ENCODE measurements at places on chromosomes 12 and 14.

GRCh38 chr12:114735680-114736374 is 51.9 kb upstream of the TBX3 start:
- DNase-seq: no peak

DNA sequence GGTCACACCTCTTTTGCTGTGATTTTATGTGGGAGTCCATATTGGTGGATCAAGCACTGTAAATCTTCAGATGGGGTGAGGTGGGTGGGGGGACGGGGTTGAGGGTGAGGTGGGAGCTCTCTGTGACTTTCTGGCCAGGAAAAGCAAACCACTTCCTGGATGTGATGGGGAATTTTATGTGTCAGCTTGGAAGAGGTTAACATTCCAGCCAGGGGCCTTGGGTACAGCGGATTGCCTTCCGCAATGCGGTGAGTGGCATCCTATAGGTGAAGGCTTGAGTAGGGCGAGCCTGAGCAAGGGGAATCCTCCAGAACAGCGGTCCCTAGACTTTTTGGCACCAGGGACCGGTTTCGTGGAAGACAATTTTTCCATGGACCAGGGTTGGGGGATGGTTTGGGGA is 36.2 kb downstream of the DLK1 start:
- no peak for DNase-seq

- no peak for DNase-seq
Observed at GRCh38 chr14:60482743-60483142, 3.1 kb downstream of the C14orf39 start.

DNA sequence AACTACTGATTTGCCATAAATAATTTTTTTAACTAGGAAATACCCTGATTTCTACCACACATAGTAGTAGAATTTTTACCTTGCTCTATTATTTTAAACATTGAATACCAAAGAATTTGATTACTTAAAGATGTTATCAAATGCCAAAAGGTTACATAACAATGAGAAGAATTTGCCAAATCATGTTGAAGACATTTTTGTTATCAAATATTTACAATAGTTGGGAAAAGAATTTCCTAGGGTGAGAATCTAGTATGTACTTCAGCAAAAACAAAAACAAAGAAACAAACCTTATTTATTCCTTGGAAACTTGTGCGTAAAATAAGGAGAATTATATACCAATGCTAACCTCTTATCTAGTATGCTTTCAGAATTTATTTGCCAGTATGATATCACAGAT is 107.2 kb downstream of the SCAF11 start:
- DNase-seq: no peak

DNA sequence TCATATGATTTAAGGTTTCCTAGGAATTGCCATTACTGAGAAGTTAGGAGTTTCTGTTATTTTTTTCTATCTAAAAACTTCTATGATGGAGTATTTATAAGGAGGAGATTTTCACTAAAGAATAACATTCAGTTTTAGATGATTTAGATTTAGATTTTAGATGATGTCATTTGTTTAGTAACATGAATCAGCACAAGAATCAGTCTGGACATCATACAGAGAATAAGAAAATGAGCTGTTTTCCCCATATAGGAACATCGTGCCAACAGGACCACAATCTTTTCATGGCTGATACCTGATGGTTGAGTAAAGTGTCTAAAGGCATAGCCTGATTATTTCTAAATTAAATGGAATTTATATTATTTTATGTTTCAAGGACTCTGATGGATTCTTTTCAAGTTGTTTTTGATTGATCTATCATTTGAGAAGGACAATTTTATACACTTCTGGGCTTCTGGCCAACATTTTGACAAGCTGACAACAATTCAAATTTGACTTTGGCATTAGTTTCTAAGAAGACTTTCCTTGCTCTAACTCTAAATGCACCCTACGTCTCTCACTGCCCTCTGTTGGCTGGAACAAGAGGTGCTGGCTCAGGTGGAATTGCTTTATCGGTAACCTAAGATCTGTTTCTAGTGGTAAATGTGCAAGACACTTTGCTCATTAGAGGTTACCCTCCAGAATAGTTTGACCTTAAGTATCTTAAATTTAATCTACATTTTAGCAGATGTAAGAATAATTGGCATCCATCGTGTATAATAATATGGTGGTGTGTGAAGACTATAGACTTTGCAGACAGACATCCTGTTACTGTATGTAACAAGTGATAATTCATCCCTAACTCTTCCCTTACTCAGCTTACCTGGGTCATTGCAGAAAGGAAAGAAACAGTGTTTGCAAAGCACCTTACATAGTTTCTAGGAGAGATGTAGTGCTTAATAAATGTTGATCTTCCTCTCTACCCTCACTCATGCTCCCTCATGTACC is 42.8 kb upstream of the CPSF6 start:
- no peak for DNase-seq

GRCh38 chr12:29429999-29430715 is 49.2 kb upstream of the ERGIC2 start:
- DNase-seq: no peak

DNA sequence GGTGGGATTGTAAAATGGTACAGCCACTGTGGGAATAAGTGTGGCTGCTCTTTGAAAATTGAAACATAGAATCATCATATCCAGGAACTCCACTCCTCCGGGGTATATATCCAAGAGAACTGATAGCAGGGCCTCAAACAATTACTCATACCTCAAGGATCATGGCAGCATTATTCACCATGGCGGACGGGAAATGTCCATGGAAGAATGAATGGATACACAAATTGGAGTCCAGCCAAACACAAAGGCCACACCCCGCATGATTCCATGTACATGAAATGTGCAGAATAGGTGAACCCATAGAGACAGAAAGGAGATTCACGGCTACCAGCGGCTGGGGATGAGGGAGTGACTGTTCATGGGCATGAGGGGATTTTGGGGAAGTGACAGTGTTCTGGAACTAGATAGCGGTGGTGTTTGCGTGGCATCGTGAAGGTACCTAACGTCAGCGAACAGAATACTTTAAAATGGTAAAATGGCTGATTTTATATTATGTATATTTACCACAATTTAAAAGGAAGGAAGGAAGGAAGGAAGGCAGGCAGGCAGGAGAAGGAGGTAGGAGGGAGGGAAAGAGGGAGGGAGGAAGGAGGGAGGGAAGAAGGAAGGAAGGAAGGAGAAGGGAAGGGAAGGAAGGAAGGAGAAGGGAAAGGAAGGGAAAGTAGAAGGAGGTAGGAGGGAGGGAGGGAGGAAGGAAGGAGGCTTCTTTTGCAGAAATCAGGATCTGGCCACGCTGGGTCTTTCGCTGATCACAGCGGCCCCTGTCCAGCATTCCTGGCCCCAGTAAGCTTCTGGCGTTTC is 14.1 kb upstream of the NCOR2 start:
- DNase-seq: no peak

All from C1 segment of cervical spinal cord (tissue), 14 donors.